ENCODE measurements at places on chromosomes 2 and 18.

GRCh38 chr18:12056034-12056883 is 37.4 kb upstream of the ANKRD62 start:
- no peak for DNase-seq

DNA sequence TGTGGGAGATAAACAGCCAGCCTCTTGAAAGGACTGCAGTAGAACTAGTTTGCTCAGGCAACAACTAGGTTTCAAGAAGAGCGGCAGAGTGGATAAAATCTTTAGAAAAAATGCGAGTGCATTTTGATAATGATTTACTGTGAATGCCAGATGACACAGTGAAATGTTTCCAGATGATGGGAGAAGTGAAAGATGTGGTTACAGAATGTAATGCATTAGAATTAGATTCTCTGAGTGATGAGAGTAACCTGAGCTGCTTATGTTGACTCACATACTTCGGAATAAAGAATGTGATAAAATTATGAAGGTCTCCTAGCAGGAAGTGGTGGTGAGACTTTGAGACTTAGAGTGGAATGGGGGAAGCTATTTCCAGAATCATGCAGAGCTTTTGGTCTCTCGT is 184.3 kb downstream of the GULP1 start:
- no peak for DNase-seq

DNA sequence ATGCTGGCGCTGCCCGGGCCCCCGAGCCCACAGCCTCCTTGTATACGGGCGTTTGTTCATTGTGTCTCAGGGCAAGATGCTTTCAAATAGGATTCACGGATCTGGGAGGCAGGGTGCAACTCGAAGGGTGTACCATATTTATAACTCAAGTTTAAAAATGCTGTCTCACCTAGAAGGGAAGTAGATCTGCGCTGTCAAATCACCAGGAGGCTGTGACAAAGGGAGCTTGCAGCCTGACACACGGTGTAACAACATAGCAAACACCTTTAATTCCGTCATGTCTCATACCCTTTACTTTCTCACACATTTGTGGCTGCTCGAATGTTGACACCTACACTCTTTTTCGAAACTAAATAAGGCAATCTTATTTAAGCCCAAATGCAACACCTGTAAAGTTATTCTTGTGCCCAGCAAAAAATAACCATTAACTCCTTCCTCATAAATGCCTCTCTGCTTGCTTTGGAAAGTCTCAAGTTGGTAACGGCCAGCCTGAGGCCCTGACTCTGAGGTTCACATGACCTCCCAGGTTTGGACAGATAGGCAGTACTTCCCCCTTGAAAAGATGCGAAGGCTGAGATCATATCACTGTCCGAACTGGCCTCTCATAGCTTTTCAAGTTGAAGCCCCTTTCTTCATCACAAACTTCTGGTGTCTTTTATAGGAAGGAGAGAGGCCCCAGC is 11.6 kb downstream of the ZEB2 start:
- DNase-seq = peak; percentile 56

GRCh38 chr18:79850731-79851130 is 53.0 kb downstream of the KCNG2 start:
- no peak for DNase-seq

GRCh38 chr2:68684197-68684596 is 40.8 kb downstream of the PROKR1 start:
- no peak for DNase-seq

DNA sequence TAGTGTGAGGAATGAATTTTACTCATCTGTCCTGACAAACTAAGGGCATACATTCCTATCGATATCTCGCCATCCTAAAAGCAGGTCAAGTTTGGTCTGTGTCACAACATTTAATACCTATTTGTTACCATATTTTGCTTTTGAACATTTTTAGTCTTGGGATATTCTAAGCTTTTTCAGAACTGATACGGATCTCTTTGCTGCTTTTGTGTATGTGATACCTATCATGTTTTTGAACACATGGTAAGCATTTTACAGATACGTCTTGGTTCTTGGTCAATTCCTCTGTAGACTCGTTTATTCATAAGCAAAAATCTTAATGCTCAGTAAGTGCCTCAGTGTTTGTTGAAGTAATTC is 592 bp downstream of the ZNF397 start:
- DNase-seq = no peak

- DNase-seq = no peak
Observed at GRCh38 chr2:8380566-8380965, 301.3 kb upstream of the ID2 start.

DNA sequence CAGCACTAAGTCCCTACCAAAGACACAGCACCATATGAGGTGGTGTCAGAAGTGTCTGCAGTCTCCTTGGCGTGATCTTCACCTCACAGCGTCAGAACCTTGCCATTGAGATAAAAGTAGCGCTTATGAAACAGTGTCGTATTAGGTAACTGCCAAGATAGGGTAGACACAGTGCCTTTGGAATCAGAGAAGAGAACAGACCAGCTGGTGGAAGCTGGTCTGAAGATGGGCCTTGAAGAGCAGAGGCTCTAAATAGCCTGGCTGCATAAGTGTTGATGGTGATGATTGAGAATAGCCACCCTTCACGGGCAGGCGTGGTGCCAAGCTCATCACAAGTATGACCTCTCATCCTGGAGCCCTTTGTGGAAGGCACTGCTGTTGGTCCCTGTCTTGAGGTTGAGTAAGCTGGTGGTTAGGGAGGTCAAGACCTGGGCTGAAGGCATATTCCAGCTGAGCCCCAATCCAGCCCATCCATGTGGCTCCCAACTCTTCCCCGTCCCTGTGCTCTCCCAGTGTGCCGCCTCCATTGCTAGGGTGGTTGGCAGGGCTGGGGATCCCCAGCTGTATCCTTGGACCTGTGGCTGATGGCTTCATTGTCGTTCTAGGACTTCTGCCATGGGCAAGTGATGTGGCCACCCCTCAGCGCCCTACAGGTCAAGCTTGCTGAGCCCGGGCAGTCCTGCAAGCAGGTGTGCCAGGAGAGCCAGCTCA is 187.4 kb downstream of the MGAT5 start:
- no peak for DNase-seq

GRCh38 chr18:2617401-2617998 is 38.0 kb upstream of the SMCHD1 start:
- DNase-seq = no peak

GRCh38 chr18:28269750-28270149 is 92.8 kb upstream of the CDH2 start:
- no peak for DNase-seq

GRCh38 chr18:31156821-31157763 is 5.6 kb downstream of the DSC1 start:
- DNase-seq = no peak

- no peak for DNase-seq
Observed at GRCh38 chr2:197324801-197325200, 14.2 kb upstream of the ANKRD44 start.

- DNase-seq = no peak
Observed at GRCh38 chr2:227724394-227725039, at the start of gene SCYGR6. TSS of gene SCYGR6 (minus strand) at chr2:227724757. CDS start at chr2:227724757, 0 bp downstream.

GRCh38 chr18:48926420-48926857 is 24.3 kb downstream of the SMAD7 start:
- no peak for DNase-seq

- no peak for DNase-seq
Observed at GRCh38 chr18:69941183-69941582, 6.5 kb downstream of the CD226 start.

- DNase-seq = no peak
Observed at GRCh38 chr18:31230495-31230894, 67.8 kb upstream of the DSC1 start.

- no peak for DNase-seq
Observed at GRCh38 chr2:2568411-2568810, 237.3 kb upstream of the MYT1L start.

GRCh38 chr2:12435430-12436222 is 281.1 kb upstream of the TRIB2 start:
- DNase-seq = no peak

GRCh38 chr2:214753455-214753854 is 56.0 kb downstream of the BARD1 start:
- no peak for DNase-seq

DNA sequence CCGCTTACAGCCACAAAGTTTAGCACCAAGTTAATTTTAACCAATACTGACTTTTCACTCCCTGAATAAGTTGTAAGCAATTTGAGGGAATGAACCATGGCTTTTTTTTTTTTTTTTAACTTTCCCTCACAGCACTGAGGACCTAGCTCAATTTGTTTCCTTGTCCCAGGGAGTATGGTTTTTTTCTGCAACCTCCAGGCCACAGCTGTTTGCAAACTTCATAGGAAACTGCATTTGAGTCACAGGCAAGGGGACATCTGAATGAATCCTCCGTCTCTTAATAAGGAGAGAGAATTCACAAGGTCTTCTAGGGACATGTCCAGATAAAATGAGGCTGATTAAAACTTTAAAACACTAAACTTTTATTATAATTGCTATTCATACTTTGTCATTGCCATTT is 181.5 kb downstream of the GFPT1 start:
- DNase-seq = no peak

- DNase-seq = no peak
Observed at GRCh38 chr2:47226923-47227220, 71.8 kb upstream of the STPG4 start.

GRCh38 chr2:158395166-158395565 is 61.4 kb downstream of the CCDC148 start:
- DNase-seq = no peak

GRCh38 chr2:2739231-2739795 is 408.2 kb upstream of the MYT1L start:
- no peak for DNase-seq

DNA sequence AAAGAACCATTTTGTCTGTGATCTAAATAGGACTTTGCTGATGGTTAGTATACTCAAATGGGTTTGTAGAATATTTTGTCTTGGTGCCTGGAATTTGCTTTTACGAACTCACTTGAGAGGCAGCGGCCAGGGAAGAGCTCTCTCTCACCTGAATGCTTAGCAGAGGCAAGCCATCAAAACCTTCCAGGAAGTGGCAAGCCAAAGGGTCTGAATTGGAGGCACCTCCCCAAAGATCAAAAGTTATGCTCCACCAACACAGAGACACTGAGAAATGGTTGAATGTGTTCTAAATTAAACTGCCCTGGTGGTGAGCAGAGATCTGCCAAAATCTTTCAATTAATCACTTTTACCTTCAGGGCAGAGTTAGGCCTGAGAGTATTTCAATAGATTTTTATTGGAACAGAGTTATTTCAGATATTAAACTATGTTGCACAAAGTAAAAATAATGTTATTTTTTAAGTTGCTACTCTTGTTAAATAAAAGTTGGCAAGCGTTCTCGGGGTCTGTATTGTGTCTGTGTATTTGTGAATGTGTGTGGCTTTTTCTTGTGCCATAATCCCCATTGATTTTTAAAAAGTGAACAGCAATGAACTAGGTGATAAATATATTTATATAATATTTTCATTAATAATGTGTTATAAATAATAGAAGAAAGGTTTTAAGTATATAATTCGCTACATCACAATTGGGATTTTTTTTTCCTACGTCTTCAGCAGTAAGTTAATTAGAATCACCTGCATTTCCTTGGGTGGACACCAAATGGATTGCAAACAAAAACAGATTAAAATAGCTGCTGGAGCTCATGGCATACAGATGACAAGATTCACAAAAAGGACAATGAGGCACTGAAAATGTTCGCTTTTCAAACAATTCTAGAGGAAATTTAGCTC is 416.1 kb downstream of the ARHGAP15 start:
- no peak for DNase-seq

- DNase-seq = peak; percentile 50
Observed at GRCh38 chr2:55111570-55112228, 61.4 kb upstream of the RTN4 start.

DNA sequence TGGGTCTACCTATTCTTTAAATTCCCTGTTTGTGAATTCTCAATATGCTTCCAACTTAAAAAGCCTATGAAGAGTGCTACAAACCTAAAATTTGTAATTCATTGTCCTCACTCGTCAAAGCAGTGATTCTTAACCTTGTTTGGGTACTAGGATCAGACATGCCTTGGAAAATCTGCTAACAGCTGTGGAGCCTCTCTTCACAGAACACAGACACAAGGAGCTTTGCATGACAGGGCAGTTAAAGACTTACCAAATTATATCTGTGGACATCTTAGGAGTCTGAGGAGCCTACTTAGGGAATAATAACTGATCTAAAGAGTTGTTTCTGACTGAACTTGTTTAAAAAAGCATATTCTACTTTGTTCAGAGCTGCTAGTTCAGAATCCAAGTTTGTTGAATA is 38.1 kb downstream of the TMEM87B start:
- no peak for DNase-seq

GRCh38 chr2:168552450-168552856 is 96.4 kb downstream of the CERS6 start:
- no peak for DNase-seq

DNA sequence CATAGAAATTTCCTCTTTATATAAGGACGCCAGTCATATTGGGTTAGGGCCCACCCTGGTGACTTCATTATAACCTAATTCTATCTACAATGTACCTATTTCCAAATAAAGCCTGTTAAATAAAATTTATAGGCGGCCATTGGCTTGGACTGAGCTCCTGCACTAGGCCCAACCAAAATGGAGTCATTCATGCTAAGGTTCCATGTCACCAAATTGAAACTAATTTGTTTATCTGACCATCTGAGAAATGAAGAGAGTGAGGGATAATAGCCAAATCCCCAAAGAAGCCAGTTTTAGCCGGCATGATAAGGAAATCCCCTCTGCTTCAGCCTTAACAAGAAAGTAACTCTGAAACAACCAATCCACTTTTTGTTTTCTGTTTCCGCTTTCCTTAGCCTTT is 7.2 kb upstream of the DYM start:
- no peak for DNase-seq

DNA sequence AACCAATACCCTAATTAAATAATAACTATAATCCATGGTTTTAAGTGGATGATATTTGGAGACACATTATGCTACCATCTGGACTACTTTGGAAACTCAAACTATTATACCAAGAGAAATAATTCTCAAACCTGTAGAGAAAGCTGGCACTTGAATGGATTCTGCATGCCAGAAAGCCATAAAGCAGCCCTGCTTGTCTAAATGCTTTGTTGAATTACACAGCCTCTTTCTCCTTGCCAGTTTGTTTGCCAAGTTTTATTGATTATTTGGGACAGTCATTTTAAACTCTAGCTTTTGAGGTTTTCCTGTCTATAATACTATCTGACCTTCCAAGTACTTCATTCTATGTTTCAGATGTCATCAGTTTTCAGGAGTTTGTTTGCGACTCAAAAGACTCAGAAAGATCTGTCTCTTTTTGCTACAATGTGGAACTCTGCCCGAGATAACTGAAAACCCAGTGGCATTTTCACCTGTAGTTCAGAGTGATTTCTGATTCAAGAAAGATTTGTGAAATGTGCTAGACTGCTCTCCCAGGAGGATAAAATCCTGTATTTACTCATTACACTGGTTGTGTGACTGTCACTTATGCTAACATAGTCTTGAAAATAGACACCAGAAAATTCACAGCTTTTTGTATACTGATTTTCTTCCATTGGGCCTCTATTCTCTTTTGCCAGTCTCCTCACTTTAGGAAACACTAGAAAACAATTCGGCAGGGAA is 29.2 kb upstream of the MBOAT2 start:
- DNase-seq = no peak

Measured in occipital lobe (tissue), 3 donors.